Naive B cell (primary cell): ENCODE measurements at places on chromosomes 3 and 15.

- no peak for DNase-seq
These were observed 118.1 kb downstream of the AGBL1 start for GRCh38 chr15:86197770-86198169.

- DNase-seq = no peak
These were observed 35.5 kb upstream of the EPHB3 start for GRCh38 chr3:184526088-184526433.

GRCh38 chr3:42936157-42936981 lies 30.4 kb downstream of the ZNF662 start:
- DNase-seq = no peak

DNA sequence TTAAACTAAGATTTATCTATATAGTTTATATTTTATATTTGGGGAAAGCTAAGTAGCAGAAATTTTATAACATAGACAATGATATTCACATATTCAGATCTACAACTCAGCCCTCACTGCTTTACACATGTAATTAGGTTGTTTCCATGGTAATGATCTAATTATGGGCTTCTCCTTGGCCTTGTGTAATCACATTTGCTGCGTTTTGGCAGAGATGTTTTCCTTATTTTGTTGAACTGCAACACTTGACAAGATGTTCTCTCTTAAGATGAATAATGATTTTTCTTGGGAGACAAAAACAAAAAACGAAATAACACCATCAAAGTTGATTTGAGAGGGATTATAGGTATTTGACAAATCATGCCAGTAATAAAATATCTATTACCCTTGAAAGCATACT lies 635.6 kb upstream of the TBL1XR1 start:
- no peak for DNase-seq

DNA sequence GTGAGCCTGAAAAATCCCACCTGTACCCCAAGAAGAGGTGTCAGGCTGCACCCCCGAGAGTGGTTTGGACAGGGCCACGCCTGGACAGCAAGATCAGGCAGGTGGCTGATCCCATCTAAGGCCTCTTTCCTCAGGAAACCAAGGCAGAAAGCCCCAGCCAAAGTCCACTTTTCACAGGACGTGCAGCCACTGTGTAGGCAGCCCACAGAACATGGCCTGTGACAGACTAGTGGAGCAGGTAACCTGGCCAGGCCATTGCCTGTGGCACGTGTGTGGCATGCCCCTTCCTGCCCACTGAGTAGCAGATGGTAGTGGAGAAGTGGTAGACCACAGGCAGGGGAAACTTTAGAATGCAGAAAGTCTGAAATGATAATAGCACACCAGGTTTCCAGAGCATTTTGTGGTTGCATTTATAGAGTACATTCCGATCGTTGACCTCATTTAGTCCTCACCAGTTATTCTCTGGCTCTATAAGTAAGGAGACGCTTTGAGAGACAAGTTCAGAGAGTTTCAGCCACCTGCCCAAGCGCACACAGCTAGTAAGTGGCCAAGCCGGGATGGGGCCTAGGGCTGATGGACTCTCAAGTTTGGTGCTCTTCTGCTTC lies 68.7 kb downstream of the AAGAB start:
- DNase-seq = no peak

GRCh38 chr3:127999509-128000106 lies 52.6 kb upstream of the SEC61A1 start:
- DNase-seq = no peak

GRCh38 chr15:65937476-65937875 lies 68.2 kb downstream of the RAB11A start:
- no peak for DNase-seq

GRCh38 chr3:62049033-62049432 lies 324.3 kb downstream of the FEZF2 start:
- DNase-seq = no peak

- no peak for DNase-seq
These were observed at the start of gene AMT for GRCh38 chr3:49422379-49423248. Gene AMT, minus strand, starts transcription at chr3:49422473. Its CDS starts 23 bp downstream, at chr3:49422450.

DNA sequence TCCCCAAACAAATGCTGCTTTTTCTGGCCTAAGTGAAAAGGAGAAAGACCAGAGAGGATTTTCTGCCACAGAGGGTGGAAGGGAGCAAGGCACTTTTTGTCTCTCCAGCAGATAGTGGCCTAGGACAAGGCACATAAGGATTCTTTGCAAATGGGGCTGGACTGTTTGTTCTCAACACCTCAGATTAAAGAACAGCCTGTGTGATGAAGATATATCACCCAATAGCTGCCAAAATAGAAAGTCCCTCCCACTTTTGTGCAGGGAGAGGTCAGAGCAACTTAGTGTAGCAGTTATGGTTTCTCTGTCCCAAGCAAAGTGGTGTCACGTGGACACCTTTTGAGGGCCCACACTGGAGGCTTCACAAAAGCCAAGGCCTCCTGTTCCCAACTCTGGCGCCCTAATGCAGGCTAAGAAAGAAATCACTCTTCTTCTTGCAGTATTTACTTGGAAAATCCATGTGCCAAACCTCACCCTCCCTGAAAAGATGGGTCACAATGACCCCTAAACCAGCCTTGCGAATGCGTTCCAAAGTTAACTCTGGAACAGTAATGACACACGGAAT lies 84.9 kb downstream of the LRIG1 start:
- no peak for DNase-seq

DNA sequence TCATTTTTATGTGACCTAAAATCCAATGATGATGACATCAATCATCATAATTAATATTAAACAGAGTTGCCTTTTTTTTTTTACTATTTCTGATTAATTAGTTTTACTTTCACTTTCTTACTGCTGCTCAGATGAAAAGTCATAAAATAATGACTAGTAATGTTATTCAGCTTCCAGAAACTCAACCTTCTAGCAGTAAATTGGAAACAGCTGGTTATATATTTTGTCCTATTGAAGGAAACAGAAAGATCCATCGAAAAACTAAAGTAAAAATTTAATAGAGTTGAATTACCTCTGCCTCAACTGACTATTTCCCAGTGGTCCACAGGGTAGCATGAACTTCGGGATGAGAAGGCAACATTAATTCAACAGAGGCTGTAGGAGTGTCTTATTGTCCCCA lies 107.1 kb upstream of the PTX3 start:
- no peak for DNase-seq

- DNase-seq = no peak
These were observed 2.9 kb upstream of the USP50 start for GRCh38 chr15:50549326-50549725.

DNA sequence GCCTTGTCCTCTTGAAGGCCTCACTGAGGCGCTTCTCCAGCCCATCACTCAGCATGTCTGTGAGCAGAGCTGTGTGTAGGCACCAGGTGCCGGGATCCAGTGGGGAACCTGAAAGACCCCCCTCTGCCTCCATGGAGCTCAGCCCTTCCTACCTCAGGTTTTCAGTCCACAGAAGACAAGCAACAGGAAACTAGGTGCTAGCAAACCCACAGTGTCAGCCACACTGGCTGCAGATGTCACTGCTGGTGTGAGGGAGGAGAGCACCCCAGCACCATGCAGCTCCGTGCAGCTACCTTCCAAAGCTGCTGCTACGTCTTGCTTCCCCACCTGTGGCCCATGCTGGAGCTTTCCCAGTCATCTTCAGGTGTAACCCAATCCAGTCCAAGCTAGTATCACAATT lies 17.9 kb downstream of the PSTPIP1 start:
- DNase-seq = no peak

DNA sequence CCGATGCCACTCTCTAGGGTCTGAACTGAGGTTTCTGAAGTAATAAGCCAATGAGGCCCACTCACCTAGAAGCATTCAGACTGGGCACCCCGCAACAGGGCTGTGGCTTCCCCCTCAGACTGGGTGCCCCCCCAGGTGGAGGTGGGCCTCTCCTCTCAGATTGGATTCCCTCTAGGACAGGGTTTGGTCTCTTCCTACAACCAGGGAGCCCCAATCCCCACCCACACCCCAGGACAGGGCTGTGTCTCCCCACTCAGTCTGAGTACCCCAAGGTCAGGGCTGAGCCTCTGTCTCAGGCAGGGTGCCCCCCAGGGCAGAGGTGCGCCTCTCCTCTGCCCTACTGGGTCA lies 27.7 kb downstream of the PTH1R start:
- DNase-seq = no peak

DNA sequence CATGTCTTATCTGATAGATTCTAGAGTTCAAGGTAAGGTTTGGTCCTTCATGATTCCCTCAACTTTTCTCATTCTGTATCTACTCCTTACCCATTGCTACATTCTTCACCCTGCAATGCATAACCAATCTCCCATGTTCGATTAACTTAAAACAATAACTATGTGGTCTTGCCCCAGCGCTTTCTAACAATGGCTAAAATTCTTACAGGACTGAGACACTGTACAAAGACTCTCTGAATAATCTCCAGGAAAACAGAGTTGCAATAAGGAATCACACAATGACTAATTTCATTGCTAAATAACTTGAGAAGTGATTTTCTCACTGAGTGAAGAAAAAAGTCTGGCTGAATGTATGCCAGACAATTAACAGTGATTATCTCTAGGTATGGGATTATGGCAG lies 69.6 kb upstream of the FAM174B start:
- no peak for DNase-seq
